ENCODE measurements at places on chromosomes 7 and 10.
A peak's percentile ranks its signal among the peaks of the same experiment; 100 is the strongest.

DNA sequence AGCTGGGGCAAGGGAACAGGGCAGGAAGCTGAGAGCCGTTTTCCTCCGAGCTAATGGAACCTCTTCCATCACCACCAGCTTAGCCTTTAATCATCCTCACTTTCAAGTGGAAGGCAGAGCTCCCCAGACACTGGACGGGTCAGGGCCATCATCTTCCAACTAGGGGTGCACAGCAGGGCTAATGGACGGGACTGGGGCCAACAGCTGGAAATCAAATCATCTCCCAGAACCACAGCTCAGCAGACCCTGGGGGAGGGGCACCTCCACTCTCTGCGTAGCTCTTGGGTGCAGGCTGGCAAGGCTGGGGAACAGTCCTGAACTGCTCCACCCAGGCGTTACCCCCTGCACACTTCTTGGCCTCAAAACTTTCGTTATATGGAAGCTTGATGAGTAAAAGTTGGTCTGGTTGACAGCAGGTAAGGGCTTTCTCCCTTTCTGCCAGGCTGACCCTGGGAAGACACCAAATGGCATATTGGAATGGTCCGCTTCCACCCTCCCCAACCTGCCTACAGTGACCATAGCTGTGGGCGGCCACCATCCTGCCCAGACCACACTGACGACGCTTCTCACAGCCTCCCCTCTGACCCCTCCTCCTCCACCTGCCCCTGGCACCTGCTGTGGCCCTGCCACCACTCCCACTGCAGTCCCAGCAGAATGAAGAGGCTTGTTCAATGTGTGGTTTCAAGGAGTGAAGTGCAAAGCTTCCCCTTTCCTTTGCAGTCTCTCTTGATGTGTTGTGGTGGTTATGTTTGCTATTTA, 51.7 kb upstream of the RET start:
- DNase-seq = no peak

- DNase-seq = no peak
Measured at GRCh38 chr10:110415809-110416208, 81.9 kb upstream of the DUSP5 start.

- DNase-seq = no peak
Measured at GRCh38 chr7:131071786-131072504, 255.7 kb upstream of the MKLN1 start.

- peak; percentile 39 for DNase-seq
Measured at GRCh38 chr10:110067960-110068770, 60.4 kb downstream of the ADD3 start.

DNA sequence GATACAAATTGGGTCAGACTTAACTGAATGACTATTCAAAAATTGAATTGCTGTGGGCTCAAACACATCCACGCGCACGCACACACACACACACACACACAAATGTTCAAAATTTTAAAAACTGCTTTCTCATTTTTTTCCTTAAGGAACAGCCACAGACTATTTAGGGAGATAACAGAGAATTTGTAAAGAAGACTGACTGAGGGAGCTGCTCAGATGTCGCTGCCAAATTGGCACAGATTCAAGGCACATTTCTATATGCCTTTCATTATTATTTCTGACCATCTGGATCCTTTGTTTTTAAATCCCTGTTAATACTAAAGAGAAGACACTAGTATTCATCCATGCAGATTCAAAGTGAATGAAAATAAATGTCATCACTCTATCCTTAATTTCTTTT, 154.8 kb downstream of the DGKB start:
- DNase-seq = no peak

DNA sequence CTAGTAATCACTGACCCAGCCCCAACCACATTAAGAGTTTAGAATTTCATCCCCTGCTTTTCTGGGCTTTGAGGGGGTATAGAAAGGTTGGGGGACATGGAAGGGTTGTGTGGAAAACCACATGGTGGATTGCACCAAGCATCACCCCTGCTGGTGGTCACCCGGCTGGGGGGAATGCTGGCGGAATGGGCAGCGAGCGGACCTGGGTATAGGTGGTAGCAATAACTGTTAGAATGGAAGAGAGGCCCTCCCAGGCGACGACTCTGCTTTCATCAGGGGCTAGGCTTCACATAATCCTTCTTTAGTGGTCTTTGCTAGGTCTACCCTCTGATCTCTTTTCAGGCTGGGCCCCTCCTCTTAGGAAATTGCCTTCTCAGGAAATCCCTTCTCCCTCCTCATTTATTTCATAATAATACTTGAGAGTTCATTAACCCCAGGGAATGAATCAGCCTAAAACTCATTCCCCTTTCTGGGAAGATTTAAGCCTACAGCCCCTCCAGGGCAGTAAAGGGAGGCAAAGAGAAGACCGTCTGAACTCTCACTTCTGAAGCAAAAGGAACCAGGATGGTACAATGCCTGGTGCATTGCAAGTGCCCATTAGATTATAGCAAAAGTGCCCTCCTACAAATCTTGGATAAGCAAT, 90.7 kb upstream of the LEP start:
- DNase-seq = no peak

DNA sequence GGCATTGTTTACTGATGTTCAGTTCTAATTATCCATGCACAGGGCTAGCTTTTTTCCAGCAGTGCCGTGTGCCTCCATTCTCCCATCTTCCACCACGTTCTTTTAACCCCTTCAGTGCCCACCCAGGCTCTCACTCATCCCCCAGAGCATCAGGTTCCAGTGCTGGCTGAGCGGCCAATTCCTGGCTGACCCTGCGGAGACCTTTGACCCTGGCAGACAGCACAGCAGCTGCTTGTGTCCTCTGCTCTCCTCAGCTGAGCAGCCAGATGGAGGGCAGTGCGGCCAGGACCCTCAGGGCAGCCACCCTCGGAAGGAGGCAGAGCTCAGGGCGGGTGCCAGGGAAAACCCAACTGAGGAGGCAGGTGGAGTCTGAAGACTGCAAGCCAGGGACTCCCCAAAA, 48.4 kb downstream of the ZNF503 start:
- no peak for DNase-seq

DNA sequence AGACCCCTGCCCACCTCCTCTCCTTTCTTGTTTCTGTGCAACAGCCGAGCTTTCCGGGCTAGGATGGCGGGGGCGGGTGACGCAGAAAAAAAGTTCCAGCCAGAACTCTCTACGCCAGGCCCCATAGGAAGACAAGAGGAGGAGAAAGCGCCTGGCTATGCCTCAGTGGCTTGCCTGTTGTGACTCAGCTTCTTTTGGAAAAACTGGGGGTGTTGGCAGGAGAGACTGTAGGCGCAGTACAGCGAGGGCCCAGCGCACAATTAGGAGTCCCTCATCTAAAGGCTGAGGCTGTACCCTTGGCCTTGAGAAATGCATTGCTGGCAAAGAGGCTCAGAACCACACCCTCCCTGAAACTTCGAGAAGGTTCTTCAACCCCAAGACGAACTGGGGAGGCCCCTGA, 28.0 kb upstream of the KPNA7 start:
- no peak for DNase-seq

DNA sequence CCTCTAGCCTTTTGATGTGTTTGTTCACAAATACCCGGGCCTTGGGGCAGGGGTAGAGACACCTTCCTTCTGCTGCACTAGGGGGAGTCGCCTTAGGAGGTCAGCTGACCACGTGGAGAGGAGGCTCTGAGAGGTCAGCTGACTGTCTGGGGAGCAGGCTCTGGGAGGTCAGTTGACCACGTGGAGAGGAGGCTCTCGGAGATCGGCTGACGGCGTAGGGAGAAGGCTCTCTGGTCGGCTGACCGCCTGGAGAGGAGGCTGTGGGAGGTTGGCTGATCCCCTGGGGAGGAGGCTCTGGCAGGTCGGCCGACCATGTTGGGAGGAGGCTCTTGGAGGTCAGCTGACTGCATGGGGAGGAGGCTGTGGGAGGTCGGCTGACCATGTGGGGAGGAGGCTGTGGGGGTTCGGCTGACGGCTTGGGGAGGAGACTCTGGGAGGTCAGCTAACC, 59.6 kb upstream of the LYZL1 start:
- DNase-seq = no peak

DNA sequence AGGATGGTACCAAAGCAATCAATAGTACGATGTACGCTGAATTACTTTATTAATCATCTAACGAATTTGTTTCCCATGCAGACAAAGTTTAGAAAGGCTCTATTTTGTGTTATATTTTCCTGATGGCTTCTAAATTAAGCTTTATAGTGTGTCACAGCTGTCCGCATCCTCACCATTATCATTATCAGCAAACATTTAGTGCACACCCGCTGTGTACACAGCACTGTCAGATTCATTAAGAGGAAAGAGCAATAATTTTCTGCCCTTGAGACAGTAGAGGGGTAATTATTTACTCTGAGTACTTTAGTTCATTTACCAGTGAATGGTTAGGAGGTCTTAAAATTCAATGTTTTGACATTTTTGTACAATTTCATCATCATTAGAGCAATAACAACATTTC, 233.3 kb upstream of the PTPRZ1 start:
- no peak for DNase-seq

DNA sequence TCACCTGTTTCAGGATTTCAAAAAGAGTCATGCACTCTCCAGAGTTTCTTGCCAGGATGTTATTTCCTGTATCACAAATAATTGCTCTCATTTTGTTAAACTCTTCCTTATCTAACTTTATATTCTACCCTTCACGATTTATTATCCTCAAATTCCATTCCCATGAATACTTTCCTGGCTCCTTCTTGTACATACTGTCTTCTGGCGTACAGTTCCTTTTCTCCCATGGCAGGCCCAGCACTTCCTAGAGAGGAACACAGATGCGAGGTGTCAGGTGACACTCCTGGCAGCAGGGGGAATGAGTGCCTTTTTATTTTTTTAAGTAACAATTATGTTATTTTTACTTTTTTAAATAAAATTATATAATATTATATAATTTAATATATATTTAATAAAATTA, 411.9 kb downstream of the TFEC start:
- DNase-seq = no peak

GRCh38 chr7:148973256-148973655, 55.0 kb downstream of the PDIA4 start:
- no peak for DNase-seq
